Stimulated activated CD4-positive, alpha-beta T cell treated with anti-CD3 and anti-CD28 coated beads, Interleukin-2, amount 100 ng/mL, for 24 hours (primary cell): ENCODE measurements at places on chromosomes 2 and 18.

GRCh38 chr2:190767821-190768220 lies 112.8 kb upstream of the GLS start:
- no peak for DNase-seq

- DNase-seq = no peak
These were observed 49.3 kb downstream of the CIB4 start for GRCh38 chr2:26591619-26592505.

DNA sequence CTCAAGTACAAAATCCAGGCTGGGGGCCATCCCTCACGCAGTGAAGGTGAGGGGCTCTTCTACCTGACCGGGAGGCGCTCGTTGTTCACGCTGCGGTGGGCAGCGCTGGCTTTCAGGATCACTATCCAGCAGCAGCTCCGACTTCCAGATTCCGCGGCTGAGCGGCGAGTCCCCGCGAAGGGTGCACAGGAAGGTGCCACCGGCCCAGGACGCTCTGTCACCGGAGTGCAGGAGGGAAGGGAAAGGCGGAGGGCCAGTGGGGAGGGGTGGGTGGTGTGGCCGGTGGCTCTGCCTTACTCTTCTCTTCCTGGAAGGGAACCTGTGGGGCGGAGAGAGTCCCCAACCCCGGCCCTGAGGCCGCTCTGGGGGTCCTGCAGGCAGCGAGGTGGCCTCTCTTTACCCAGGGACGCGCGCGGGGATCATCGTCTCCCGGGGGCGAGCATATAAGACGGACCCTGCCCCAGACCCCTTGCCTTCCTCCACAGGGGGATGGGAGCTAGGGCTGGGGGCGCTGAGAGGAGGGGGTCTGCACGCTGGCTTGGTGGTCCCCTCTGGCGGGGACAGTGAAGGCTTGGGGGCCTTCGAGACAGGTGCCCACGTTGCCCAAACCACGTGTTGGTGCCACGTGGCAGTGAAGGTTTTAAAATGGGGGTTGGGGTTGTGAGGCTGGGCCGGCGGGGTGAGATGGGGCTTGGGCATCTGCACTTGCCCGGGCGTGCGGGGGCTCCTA lies 26.9 kb upstream of the HS6ST1 start:
- DNase-seq = no peak

GRCh38 chr2:74183878-74184277 lies 5.2 kb upstream of the MOB1A start:
- DNase-seq = no peak

DNA sequence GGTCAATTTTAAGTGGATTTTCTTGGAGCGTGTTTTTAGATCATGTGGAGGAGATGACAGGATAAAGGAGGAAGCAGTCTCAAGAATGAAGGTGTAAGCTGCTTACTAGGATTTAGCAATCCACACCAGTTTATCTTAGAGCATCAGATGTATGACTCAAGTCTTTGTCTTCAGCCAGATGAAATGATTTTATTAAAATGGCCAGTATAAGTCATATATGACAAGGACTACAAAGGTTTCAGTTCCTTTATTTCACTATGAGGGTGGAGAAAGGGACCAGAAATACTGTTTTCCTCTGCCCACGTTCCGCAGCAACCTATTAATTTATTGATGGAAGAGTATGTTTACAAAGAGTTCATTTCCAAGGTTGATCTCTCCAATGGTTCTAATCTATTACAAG lies 970.5 kb upstream of the SLC39A10 start:
- DNase-seq = no peak

DNA sequence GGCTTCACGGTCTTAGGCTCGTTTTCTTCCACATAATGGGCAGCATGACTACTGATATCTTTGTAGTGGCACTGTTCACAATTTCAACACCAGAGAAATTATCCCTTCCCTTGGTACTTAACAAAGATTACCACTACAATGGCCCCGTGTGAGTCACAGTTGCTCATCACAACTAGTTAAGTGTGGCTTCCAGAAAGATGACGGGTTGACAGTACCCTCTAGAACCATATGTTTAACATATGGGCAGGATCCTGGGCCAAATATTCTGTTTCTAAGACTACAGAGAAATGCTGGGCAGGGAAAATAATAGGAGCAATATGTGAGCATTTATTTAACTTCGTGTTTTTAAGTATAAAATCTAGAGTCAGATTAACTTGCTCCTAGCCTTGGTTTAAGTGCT lies 780.1 kb upstream of the LINC00305 start:
- no peak for DNase-seq

- peak; percentile 63 for DNase-seq
These were observed 42.1 kb upstream of the TAF1B start for GRCh38 chr2:9800975-9801726.

DNA sequence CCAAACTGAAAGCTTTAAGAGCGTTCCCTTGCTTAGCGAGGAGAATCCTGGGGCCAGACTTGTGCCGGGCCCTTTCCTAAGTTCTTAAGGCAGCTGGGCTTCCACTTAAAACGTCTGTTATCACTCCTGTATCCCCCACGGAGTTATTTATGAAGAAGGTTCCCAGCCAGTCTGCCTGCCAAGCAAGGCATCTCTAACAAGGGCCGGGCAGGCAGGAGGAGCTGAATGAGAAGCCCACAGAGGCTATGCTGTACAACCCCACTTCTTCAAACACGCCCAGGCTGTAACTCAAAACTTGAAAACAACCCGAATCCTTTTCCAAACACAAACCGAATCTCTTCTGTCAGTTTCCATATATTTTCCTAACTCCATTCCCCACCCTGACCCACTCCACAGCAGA lies 39.0 kb upstream of the ZFP36L2 start:
- DNase-seq = no peak

DNA sequence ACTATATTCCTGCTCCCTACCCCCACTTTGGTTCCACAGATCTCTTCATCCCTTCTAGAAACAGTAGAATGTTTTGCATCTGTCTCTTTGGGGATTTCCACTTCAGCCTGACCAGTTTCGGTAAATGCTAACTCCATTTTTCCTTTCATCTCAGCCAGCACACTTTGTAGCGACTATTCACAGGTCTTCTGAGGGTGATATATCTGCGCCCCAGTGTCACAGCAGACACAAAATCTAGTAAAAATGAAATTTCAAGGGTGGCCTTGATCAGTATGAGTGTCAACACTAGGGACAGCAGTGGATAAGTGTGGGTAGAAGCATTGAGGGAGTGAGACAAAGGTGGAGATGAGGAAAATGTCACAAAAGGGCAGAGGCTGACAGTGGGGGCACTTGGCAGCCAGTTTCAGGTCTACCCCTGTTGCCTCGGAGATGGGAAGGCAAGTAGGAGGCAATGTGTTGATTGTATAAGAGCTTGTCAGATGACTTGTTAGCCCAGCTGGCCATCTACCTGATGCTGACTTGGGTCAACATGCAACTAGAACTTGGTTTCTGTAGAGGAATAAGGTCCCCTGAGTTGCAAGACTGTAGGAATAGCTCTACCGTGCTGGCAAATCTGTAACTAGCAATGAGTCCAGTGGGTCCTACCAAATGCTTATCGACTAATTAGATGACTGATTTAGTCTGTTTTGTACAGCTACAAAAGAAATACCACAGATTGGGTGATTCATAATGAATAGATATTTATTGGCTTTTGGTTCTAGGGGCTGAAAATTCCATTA lies 60.7 kb downstream of the CXCR4 start:
- peak; percentile 37 for DNase-seq

- DNase-seq = no peak
These were observed 58.0 kb upstream of the SLC14A2 start for GRCh38 chr18:45557287-45557686.

DNA sequence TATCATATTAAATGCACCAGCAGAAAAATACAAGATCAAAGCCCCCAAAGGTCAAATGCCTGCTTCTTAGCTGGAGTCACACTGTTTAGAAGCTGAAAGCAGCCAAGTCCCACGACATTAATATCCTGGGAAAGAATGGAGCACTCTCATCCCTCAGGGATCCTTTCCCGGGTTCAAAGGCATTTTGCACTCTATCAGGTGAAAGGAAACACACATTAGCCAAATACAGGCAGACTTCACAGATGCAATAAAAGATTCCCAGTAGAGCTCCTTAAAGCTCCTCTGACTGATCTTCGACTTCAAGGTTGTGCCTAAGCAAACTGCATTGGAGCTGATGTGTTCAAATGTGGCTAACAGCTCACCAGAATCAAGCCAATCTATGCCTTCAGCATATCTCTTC lies 158.4 kb downstream of the RNF152 start:
- no peak for DNase-seq

- DNase-seq = no peak
These were observed 170.3 kb upstream of the MGAT5 start for GRCh38 chr2:134083548-134083947.

- DNase-seq = no peak
These were observed 49.7 kb upstream of the NFE2L2 start for GRCh38 chr2:177314194-177314593.

DNA sequence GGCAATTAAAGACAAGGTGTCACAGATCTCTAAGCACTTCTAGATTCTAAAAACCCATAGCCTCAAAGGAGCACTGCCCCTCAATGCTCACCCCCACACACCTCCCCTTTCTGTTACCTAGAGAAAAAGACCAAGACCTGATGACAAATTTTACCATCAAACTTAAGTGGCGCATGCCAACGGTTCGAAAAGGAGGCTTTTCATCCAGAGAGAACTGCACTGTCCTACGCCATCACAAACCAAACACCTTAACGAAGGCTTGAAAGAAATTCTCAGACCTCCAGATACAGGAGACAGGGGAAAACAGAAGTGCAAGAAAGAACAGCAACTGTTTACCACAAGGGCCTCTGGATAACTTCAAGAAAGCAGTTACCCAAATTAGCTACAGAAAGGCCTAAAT lies 2.0 kb upstream of the ZC3H6 start:
- no peak for DNase-seq

- no peak for DNase-seq
These were observed 246.3 kb upstream of the SIX2 start for GRCh38 chr2:45255563-45255962.

- DNase-seq = peak; percentile 14
These were observed 67.3 kb downstream of the RHBDD1 start for GRCh38 chr2:226903179-226903578.

GRCh38 chr18:7205346-7205745 lies 25.5 kb upstream of the LRRC30 start:
- no peak for DNase-seq

- DNase-seq = no peak
These were observed 357.0 kb upstream of the ID2 start for GRCh38 chr2:8324901-8325300.

GRCh38 chr2:191521608-191522208 lies 156.2 kb upstream of the NABP1 start:
- DNase-seq = no peak

GRCh38 chr2:190627448-190628412 lies 21.2 kb upstream of the NAB1 start:
- DNase-seq = peak; percentile 25

DNA sequence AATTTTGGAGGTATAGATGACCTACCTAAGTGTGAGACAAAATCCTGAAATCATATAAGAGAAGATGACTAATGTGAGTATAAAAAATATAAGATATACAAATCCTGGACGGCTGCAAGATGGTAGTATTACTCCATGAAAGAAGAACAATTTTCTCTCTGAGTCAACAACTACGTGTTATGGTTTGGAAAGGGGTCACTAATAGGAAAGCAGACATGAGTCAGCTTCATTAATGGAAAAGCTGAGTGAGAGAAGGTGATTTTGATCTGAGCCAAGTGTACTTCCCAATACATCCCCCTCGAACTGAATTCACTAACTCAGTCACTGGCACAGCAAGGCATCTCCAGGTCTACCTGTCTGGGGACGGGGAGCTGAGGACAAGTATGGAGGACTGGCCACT lies 20.1 kb upstream of the SELENOI start:
- no peak for DNase-seq

- DNase-seq = no peak
These were observed 3.2 kb downstream of the MRO start for GRCh38 chr18:50816419-50817166.

- no peak for DNase-seq
These were observed 289.1 kb downstream of the ZNF516 start for GRCh38 chr18:76205906-76206305.

GRCh38 chr2:41878056-41878455 lies 169.8 kb upstream of the PKDCC start:
- no peak for DNase-seq

DNA sequence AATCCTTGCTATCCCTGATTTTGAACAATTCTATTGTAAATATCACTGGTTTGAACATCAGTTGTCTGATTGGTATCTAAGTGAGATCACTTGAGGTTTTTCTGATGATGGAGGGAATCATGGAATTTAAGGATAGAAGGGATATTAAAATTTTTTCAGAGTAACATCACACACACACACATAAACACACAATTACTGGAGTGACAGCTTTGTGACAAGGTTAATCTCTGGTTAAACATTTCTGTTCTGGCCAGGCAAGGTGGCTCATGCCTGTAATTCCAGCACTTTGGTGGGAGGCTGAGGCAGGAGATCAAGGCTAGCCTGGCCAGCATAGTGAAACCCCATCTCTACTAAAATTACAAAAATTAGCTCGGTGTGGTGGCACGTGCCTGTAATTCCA lies 85.3 kb downstream of the SOCS6 start:
- no peak for DNase-seq

GRCh38 chr2:177147093-177147694 lies 65.4 kb upstream of the HNRNPA3 start:
- no peak for DNase-seq

- no peak for DNase-seq
These were observed 1.4 kb upstream of the KCNG3 start for GRCh38 chr2:42495234-42495581.

DNA sequence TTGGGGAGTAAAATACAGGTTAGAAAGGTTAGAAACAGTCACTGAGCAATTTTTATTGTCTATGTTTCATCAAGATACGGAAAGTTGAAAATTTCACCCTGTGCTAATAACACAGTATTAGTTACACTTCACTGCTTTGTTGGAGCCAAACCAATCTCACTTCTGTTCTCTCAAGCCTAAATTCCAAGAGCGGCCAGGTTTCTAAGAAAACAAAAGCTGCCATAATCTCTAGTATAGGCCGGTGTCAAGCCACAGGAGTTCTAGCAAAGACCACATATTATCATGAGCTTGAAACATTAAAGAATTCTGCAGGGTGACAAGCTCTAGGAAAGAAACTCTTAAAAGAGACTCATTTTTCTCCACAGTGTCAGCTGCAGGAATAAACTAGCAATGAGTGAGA lies 128.7 kb downstream of the TXNL1 start:
- no peak for DNase-seq

- no peak for DNase-seq
These were observed 176.0 kb upstream of the COL3A1 start for GRCh38 chr2:188798159-188798558.

DNA sequence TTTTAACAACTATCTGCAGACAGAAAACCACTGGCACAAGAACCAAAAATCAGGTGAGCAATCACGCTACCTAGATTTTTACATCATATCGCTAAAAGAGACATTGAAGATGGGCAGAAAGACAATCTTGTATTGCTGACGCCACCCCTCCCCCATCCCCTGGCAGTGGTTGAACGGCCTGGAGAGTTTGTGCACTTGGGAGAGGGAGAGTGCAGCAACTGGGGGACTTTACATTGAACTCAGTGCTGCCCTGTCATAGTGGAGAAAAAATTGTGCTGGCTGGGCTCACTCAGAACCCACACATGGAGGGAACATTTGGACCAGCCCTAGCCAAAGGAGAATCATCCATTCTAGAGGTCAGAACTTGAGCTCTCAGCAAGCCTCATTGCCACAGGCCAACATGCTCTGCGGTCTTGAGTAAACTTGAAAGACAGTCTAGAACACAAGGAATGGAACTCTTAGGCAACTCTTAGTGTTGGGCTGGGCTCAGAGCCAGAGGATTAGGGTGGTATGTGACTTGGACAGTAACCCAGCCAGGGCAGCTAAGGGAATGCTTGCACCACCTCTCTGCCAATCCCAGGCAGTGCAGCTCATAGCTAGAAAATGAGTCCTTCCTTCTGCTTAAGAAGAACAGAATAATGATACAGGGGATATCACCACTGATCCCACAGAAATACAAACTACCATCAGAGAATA lies 220.0 kb upstream of the CYP26B1 start:
- no peak for DNase-seq
